Stimulated activated CD4-positive, alpha-beta T cell treated with anti-CD3 and anti-CD28 coated beads, TNF-alpha, amount 100 ng/mL, for 1 hour (primary cell): ENCODE measurements at places on chromosomes 12 and 14.

GRCh38 chr14:39015360-39015961 lies 87.6 kb downstream of the SEC23A start:
- DNase-seq: no peak

GRCh38 chr14:23009939-23010726 lies at the start of gene C14orf93:
TSS of gene C14orf93 (minus strand) at chr14:23010143. CDS start at chr14:22999023, 11,120 bp downstream.
- DNase-seq: peak; percentile 52

GRCh38 chr12:52667509-52667908 lies 12.7 kb downstream of the KRT1 start:
- DNase-seq: no peak

DNA sequence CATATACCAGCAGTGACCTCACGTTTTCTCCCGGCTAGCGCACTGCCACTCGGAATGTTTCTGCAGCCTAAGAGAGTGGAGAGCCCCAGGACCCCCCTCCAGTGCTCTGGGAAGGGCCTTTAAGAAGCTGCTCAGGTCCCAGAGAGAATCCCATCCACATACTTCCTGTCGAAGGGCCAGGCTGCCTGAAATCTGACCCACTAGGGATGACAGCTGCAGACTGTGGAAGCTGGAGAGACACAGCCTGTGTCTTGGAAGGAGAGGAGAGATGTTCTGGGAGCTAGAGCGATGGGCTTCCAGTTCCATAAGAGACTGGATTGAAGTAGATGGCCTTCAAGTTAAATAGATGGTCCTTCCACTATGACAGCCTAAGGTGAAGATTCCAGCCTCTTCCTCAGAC lies 54.4 kb downstream of the IQSEC3 start:
- DNase-seq: no peak

DNA sequence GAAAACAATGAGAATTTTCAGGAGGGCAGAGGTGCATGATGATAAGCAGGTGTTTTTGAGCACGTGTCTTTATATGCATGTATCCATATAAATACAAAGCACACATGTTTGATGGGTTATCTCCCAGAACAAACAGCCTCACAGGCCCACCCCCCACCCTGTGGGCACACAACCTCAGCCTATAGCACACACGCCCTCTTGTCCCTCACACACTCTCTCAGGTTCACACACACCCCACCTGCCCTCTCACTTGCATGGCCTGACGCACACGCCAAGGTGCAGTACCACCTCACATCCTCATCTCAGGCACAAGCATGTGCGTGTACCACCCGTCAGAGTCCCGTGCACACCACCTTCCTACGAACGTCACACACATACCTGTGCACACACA lies 8.6 kb upstream of the KRT8 start:
- no peak for DNase-seq

DNA sequence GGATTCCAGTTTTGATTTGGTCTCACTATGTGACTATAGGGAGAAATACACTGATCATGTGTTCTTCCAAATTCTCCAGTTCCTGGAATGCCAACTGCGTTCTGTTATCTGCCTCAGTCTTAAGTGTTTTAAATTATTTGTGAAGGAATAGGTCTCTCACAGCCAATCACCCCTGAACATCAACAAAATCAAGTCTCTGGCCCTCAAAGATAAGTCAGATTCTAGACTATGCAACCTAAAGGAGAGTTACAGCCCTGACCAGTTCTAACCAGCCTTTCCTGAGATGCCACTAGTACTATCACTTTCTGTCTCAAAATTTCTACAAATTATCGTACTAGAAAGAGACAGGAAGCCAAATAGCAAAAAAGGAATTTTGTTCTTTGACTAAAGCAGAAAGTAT lies 22.3 kb downstream of the ZFC3H1 start:
- no peak for DNase-seq

DNA sequence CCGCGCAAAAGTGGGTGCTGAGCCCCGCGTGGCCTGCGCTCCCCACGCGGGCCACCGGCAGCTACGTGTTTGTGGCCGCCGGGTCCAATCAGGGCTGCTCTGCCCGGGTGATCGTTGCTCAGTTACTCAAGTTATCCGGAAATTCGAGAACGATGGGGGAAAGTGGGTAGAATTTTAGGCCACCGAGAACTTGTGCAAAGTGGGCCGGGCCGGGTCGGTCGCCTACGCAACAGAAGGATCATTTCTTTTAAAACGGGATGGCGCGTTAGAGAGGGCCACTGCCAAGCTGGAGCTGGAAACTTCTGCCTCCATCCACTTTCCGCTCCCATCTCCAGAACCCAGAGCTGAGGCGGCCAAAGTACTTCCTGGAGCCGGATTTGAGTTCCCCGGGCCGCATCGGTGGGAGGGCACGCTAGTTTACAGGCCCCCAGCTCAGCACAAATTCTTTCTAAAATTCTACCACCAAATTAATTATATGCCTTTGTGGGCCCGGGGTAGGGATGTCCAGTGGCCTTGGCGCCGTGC lies 3.5 kb downstream of the RFX4 start:
- DNase-seq: no peak

DNA sequence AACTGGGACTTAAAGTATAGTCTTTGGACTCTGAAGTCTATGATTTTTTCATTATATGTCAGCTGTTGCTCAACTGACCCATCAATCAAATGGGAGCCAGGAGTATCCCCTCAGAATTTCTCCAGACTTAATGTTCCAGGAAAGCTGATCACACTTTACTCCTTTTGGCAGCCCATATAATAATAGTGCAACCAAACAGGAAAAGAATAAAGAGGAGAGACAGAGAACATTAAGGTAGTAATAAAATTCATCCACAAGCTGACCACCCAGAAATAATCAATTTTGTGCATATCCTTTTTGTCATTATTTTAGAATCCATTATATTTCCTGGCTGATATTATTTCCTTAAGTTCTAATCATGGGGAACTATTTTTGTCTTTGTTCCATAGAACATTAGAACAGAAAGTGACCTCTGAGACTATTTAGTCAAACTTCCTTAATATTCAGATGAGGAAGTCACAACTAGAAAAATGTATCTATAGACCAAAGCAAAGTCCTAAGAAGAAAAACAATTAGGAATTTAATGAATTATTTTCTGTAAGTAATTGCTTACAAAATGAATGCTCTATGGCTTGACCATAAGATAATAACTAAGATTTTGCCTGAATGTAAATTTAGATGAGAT lies 238.1 kb upstream of the SEL1L start:
- DNase-seq: no peak
